Activated CD4-positive, alpha-beta memory T cell treated with anti-CD3 and anti-CD28 coated beads for 36 hours (primary cell): ENCODE measurements at places on chromosomes 5 and 9. TPM values are rescaled to one million over a fixed set of nuclear protein-coding genes. Genes with fewer than 3 reads are reported as not detected.
A peak's percentile ranks its signal among the peaks of the same experiment; 100 is the strongest.

DNA sequence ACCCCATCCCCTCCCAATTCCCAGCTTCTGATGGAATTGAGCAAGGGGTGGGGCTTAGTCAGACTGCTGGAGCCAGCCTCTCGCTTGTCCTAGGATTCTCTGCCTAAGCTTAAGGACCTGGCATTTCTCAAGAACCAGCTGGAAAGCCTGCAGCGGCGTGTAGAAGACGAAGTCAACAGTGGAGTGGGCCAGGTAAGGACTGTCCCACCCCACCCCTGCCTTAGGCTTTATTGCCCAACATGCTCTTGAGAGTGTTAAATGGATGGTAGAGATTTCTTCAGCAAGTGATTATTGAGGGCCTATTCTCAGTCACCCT, 1.1 kb downstream of the SLC35A4 start:
- DNase-seq, result no peak

GRCh38 chr5:13477118-13477737, 467.3 kb downstream of the DNAH5 start:
- no peak for DNase-seq

DNA sequence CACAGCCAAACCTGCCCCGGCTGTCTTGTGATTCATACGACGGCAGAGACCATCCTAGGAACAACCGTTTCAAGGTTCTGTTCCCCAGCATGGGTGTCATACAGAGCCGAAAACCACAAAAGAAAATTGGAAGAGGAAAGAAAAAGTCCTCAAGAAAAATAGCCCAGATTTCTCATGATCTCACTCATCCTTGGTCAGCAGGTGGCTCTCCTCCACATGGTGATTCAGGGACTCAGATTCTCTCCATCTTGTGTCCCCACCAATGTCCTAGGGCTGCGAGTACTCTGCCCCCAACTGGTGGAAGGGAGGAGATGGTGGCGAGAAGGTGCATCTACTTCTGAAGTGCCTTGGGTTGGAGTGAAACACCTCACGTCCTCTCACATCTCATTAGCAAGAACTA, 25.6 kb downstream of the PDZD2 start:
- peak; percentile 10 for DNase-seq

DNA sequence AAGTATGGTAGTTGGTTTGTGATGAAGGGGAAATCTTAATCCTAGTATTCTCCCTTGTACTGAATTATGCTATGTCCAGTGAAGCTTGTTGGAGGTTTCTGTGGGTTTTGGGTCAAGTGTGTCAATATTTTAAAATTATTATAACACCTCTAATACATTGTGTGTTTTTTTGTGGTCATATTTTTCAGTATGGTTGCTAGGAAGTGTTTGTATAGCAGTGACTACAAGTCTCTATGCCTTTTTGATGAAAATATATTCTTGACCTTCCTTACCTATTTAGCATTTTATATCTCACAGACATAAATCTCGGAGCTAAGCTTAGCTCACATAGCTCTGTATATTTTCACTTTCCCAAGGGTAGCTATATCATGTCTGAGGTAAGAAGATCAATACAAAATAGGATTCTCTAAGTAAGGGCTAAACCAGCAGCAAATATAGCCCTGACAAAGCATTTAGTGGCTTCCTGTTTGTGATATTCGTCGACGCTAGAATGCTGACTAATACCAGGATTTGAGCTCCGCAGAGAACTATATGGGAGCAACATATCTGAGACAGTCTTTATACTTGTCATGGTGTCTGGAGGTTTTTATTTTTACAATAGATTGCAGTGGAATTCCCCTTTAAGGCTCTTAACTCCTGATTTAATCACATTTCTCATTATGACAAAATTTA, 82.3 kb downstream of the MACIR start:
- peak; percentile 9 for DNase-seq

Gene F2RL2
- total RNA-seq, result not detected
